ENCODE measurements at places on chromosomes 13 and 19.

GRCh38 chr19:19214892-19215291 lies 3.1 kb downstream of the NCAN start:
- no peak for DNase-seq

GRCh38 chr19:45640849-45641273 lies 1.7 kb upstream of the EML2 start:
- DNase-seq: peak; percentile 68

DNA sequence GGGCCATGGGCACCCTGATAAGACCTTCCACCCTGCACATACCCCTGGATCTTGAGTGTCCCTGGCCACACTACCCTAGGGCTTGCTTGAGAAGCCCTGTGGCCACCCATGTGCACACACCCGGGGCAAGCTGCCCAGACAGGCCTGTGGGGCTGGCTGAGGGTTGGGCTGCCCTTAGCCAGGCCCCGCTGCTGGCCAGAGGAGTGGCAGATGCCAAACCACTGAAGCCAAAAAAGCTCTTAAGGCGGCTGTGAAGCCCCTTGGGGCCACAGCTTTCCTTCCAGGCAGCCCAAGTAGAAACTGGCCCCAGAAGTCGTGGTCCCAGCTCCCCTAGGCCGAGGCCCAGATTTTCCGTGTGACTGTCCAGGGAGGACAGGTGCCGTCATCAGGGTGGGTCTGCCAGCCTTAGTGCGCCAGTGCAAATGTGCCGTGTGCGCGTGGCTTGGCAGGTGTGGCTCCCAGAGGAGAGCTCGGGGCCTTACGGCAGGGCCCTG lies 14.8 kb downstream of the CEBPG start:
- DNase-seq: peak; percentile 64

DNA sequence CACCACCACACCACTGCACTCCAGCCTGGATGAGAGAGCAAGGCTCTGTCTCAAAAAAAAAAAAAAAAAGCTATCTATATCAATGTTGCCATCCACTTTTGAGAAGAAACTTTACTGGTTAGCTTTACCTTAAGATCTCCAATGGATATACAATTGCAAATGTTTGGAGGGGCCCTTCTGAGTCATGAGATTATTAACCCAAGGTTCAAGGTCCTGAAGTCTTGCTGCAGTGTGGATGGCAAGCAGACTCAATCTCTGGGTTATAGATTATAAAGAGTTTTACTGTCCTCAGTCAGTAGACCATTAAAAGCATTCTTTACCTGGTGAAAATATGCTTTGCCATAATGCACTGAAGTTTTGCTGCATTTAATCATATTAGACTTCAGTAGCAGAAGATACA lies 3.7 kb upstream of the ZNF431 start:
- no peak for DNase-seq

DNA sequence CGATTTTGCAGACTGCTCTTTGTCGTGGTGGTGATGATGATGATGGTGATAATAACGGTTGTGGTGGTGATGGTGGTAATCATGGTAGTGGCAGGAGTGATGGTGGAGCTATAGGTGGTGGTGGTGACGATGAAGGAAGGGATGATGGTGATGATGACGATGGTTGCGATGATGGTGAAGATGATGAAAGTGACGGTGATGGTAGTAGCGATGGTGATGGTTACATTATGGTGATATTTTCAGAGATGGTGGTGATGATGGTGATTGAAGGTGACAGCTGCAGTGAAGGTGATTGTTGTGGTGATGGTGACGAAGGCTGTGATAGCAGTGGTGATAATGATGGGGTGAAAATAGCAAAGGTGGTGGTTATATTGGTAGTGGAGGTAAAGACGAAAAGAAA lies 2.1 kb upstream of the ADGRE3 start:
- no peak for DNase-seq

DNA sequence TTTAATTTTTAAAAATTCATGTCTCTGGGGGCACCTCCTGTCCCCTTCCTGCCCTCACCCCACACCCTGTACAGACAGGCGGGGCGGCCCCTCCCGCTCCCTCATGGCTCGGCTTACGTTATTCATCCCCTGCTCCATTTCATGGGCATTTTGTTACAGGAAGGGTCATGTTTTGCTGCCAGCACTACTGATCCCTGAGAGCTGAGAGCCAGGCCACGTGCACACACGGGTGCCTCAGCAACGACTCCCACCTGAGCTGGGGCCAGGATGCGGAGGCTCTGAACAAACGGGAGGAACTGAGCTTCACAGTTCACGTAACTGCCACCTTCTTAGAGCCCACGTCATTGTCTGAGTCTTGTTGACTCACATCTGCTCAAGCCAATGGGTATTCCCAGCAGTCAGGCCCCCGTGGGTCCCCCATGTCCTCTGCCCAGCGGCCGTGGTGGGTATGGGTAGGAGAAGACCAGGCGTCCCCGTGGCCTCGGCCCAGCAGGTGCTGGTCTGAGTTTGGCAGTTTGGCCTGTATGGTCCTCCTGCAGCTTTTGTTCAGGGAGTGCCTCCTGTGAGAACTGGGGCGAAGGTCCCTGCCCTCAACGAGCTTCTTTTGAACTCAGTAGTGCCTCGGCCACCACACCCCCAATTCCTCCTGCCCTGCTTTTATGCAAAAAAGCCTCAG lies 16.4 kb upstream of the TMEM255B start:
- no peak for DNase-seq

DNA sequence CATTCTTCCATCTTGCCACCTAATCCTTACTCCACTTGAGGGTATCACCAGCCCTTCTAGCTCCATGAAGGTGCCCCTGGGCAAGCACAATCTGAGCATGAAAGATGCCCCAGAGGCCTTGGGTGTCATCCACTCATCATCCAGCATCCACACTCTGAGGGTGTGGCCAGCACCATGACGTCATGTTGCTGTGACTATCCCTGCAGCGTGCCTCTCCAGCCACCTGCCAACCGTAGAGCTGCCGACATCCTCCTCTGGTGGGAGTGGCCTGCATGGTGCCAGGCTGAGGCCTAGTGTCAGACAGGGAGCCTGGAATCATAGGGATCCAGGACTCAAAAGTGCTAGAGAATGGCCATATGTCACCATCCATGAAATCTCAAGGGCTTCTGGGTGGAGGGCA lies 3.1 kb upstream of the KLK3 start:
- no peak for DNase-seq

- DNase-seq: no peak
These were observed 8.0 kb downstream of the VSIG10L start for GRCh38 chr19:51333836-51334460.

DNA sequence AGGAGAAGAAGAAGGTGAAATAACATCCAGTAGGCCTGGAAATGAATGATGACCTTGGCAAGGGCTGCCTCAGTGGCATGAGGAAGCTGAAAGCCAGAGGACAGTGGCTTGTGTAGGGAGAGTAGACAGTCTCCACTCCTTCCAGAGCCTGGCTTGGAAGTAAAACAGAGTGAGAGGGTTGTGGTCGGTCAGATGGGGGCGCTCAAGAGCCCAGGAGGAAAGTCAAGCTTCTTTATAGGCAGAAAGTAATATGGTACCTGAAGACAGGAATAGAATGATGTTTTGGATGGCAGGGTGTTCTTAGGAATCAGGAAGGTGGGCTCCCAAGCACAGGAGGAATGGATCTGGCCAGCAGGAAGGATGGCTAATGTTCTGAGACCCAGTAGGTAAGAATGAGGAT lies 75.1 kb upstream of the TSC22D1 start:
- no peak for DNase-seq

DNA sequence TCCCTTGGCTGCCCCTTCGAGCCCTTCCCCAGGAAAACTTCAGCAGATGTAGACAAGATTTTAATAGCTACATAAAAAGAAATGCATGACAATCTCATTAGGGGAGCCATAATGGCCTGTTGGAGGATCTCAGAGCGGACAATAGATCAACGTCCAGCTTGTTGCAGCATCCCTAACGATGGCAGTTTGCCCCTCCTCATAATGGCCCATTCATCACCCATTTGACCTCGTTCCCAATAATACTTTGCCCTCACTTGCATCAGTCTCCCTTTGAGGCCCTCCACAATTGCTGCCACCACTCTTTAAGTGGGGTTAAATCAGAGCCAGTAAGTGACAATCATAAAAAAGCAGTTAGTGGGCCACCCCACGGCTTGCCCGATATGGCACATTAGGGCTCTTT lies 84.7 kb upstream of the PCDH8 start:
- no peak for DNase-seq

DNA sequence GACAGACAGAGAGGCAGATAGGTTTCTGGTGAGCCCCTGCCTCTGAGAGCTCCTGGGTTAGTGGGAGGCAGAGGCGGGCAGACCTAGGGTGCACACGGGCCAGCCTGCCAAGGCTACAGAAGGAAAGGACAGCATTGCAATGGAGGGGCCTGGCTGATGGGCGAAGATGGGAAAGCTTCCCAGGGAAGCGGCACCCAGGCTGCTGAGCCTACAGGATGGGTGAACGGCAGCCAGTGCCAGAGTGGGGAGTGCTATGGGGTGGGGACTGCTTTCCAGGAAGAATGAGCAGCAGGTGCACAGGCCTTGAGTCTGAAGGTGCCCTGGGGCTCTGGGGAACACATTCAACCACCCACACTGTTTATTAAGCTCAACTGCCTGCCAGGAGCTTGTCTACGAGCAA lies 702 bp upstream of the MAG start:
- no peak for DNase-seq

- no peak for DNase-seq
These were observed 23.1 kb downstream of the ZNF536 start for GRCh38 chr19:30395283-30395682.

GRCh38 chr19:54691582-54692297 lies 29.0 kb downstream of the LILRB4 start:
- no peak for DNase-seq

DNA sequence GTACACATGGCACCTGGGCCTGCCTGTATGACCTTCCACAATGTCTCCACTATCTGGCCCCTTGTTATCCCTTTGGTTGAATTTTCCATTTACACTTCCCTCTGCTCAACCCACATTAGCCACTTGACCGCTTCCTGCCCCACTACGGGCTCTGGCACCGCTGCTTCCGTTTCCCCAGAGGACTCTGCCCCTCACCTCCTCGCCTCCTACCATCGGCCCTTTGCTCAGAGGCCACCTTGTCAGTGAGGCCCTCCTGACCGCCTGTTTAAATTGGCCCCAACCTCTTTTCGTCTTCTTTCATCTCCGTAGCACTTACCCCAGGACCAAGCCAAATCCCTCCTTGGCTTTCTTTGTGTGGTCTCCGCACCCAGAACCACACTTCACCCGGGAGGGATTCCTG lies 47.4 kb downstream of the SOX1 start:
- DNase-seq: no peak

All from sciatic nerve (tissue), 2 donors.